T-cell (primary cell): ENCODE measurements at places on chromosomes 2 and 18.
A peak's percentile ranks its signal among the peaks of the same experiment; 100 is the strongest.

- no peak for DNase-seq
Measured at GRCh38 chr2:23423873-23424680, 39.1 kb downstream of the KLHL29 start.

DNA sequence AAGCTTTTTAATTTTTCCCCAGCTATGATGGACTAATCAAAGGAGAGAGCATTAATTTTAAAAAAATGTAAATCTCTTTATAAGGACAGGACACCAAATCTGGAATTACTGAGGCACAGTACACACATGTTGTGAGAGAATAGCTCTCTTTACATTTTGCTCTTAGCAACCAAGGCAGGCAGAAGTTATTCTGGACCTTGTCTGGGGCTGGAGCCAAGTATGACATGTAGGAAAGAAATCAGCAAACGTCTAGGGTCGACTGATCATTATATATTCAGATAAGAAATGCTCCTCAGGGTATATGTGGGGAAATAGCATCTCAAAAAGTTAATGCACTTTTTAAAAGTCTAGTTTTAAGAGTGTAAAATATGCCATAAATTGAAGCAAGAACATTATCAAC, 1330.0 kb upstream of the CELF4 start:
- DNase-seq = no peak

- DNase-seq = no peak
Measured at GRCh38 chr2:48312126-48312525, 217.8 kb upstream of the STON1 start.

- DNase-seq = no peak
Measured at GRCh38 chr2:2877427-2877826, 500.2 kb downstream of the EIPR1 start.

DNA sequence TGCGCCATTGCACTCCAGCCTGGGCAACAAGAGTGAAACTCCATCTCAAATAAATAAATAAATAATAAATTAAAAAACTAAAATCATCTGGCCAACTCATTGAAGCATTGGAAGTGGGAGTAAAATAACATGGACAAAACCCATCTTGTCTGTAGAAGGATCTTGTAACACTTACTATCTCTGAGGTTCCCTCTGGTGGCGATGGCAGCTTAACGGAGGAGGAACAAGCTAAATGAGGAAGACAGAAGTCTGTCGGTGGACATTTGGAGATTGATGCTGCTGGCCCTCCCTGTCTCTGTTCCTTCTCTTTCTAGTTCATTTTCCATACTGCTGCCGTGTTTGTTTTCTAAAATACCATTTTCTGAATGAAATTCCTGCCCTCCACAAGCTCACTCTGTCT, 43.4 kb downstream of the ZCCHC2 start:
- DNase-seq = peak; percentile 24

DNA sequence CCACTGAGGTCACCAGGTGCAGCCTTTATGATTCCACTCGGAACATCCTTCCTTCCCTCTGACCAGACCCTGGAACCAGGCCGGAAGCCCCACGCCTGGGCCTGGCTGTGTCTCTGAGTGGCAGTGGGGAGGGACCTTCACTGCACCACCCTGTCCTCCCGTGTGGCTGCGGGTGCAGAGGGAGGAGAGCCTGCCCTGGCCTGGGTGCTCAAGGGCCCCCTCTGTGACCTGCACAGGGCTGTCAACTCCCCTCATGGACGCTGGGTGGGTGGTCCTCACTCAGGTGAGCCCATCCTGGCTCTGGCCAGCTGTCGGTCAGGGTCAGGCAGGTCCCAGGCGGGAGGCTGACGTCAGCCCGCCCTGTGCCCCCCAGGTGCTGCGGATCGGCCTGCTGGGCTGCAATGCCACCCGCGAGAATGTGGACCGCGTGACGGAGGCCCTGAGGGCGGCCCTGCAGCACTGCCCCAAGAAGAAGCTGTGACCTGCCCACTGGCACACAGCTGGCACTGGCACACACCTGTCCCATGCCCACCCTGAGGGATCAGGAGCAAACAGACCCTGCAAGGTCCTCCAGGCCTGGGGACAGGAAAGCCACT, 9.8 kb downstream of the AGXT start:
- no peak for DNase-seq

- DNase-seq = no peak
Measured at GRCh38 chr2:120344214-120344975, 1.5 kb upstream of the INHBB start.

GRCh38 chr18:35786365-35787042, 186.0 kb upstream of the RMP24 start:
- no peak for DNase-seq
